ENCODE measurements at places on chromosomes 16 and 17.

- no peak for DNase-seq
Observed at GRCh38 chr16:17461951-17462729, 8.6 kb downstream of the XYLT1 start.

- DNase-seq, result no peak
Observed at GRCh38 chr16:78421181-78421708, 321.8 kb downstream of the WWOX start.

DNA sequence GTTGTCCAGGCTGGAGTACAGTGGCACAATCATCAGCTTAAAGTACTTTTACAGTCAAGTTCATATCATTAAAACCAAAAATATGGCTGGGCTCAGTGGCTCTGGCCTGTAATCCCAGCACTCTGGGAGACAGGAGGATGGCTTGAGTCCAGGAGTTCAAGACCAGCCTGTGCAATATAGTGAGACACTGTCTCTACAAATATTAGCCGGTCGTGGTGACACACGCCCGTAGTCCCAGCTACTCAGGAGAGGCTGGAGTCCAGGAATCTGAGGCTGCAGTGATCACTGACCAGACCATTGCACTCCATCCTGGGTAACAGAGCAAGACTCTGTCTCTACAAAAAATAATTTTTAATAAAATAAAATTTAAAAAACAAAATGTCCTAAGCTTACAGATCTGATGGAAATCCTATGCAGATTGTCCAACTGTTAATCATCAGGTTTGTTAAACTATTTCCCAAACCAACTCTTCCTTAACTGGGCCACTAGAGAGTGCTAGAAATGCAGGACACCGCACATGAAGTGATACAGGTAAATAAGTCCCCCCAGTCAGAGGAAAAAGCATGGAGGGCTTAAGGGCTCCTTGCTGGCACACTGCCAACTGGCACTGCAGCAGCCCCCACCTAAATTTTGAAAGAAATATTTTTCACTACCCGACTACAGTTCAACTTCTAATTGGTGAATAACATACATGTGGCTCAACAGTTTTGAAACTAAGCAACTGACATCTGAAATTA lies 2.8 kb downstream of the USP22 start:
- peak; percentile 50 for DNase-seq

GRCh38 chr16:911604-912321 lies 59.0 kb downstream of the LMF1 start:
- no peak for DNase-seq

- DNase-seq, result no peak
Observed at GRCh38 chr16:947255-947921, 23.4 kb downstream of the LMF1 start.

GRCh38 chr17:76161619-76162266 lies 20.7 kb upstream of the FOXJ1 start:
- DNase-seq, result no peak

DNA sequence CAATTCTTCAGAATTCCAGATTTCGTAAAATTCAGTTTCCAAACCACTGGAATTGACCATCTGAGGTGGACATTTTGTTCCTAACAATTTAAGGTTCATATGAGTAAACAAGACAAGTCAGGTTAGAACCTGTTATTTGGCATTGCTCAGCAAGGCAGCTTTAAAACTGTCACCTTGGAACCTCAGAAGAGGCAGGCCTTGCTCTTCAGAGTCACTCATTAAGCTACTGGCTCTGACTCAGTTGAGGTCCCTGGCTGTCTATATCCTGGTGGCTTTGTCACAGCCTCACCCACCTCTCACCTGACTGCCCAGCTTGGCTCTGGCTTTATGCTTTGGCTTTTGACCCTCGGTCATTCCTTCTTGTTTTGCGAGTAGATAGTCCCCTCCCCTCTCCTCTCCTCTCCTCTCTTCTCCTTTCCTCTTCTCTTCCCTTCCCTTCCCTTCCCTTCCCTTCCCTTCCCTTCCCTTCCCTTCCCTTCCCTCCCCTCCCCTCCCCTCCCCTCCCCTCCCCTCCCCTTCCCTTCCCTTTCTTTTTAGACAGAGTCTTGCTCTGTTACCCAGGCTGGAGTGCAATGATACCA lies 238.4 kb downstream of the SHISA9 start:
- DNase-seq, result no peak

DNA sequence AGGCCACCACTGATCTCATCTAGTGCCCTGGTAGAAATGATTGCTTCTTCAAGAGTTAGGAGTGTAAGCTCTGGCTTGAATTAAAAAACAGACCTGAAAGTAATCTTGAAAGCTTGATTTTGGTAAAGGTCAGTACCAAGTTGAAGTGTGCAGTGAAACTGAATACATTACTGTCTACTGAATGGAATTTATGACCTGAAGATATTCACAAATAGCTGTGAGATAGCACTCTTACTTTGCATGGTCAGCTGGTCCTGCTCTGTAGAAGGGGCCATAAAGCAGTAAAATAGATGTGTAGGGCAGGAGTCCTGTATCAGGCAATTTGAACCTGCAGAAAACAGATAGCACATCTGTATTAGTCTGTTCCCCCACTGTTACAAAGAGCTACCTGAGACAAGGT lies 78.6 kb downstream of the MYH13 start:
- no peak for DNase-seq

- DNase-seq, result no peak
Observed at GRCh38 chr16:24114876-24115275, 141.3 kb upstream of the CACNG3 start.

DNA sequence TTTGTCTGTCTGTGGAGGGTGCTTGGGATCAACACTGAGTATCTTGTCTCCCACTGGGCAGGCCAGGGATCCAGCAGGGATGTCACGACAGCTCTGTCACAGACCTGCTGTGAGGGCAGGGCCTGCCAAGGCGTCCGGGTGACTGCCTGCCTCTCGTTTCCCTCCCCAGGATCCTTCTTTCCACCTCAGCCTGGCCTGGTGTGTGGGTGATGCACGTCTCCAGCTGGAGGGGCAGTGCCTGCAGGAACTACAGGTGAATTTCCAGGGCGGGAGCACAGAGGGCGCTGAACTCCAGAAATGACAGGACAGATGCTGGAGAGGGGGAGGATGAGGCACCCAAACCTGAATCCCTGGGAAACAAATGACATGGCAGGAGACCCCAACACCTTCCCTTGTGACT lies 6.8 kb upstream of the MMP15 start:
- no peak for DNase-seq

Data from inflammatory macrophage treated with lipopolysaccharide for 1 hour (primary cell).